ENCODE measurements at places on chromosomes 3 and 15. TPM values are rescaled to one million over a fixed set of nuclear protein-coding genes. Genes with fewer than 3 reads are reported as not detected.

GRCh38 chr15:38316311-38316710 is 63.7 kb downstream of the SPRED1 start:
- DNase-seq = no peak

- DNase-seq = no peak
Observed at GRCh38 chr3:33426630-33427317, 13.4 kb downstream of the UBP1 start.

GRCh38 chr3:174440253-174440701 is 418.9 kb upstream of the NAALADL2 start:
- no peak for DNase-seq

- no peak for DNase-seq
Observed at GRCh38 chr15:59245559-59245958, 38.9 kb downstream of the LDHAL6B start.

SEMA3G gene
- 7.6 TPM for total RNA-seq

- no peak for DNase-seq
Observed at GRCh38 chr15:67405208-67406191, 115.4 kb upstream of the C15orf61 start.

GRCh38 chr3:106421909-106422308 is 553.1 kb upstream of the CBLB start:
- DNase-seq = no peak

GRCh38 chr3:29335438-29335837 is 54.6 kb downstream of the RBMS3 start:
- DNase-seq = peak; percentile 94

- DNase-seq = no peak
Observed at GRCh38 chr15:72785432-72785831, 1.9 kb upstream of the ADPGK start.

DNA sequence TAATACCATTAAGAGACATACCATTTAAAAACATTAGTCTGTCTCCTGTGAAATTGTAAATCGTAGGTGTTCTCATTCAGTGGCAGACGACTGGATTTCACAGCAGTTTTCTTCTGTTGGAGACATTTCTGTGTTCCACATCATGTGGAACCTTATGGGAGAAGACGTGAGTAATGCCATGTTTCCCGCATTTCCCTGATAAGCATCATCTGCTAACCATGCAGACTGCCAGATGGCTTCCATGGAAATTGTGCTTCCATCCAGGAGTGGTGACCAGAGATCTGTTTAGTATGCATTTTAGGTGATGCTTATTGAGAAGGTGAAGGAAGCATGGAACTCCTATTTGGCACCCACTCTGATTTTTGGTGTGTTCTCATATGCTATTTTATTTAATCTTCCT is 28.4 kb upstream of the ST3GAL6 start:
- no peak for DNase-seq

DNA sequence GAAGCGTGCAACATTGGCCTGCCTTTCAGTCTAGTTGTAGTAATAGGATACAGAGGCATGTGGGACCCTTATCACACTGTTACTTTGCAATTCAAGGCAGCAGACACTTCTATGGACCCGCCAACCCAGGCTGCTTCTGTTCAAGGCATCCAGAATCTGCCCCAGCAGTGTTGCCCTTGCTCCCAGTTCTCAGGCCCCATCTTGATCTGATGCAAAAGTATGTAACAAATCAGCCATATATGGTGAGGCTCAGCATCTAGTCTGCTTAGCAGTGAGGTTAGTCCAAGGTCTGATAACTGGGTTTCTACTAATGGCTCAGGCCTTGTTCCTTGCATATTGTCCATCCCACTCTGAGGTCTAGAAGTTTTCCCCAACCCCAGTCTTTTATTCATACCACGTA is 17.9 kb downstream of the C2CD4B start:
- DNase-seq = no peak

OR4F6 gene
- not detected for total RNA-seq

DNA sequence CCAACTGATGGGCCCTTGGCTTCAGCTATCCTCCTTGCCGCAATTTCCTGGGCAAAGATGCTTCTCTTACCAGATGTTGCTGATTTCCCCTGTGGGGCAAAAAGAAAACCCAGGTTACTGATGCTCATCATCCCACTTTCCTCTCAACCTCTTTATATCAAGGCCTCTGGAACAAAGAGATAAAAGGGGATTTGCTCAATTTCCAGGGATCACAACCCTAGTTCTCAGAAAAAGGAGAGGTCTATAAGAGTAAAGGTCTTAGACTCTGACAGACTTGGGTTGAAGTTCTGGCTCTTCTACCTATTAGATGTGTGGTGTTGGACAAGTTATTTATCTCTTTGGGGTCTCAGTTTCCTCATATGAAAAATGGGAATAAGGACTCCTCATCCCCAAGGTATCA is 8.5 kb downstream of the RPAP1 start:
- no peak for DNase-seq

TERC gene
- 108 TPM for total RNA-seq

- no peak for DNase-seq
Observed at GRCh38 chr3:197953325-197953724, 3.3 kb downstream of the RPL35A start.

GRCh38 chr15:69586721-69587120 is 134.1 kb downstream of the RPLP1 start:
- DNase-seq = no peak

DNA sequence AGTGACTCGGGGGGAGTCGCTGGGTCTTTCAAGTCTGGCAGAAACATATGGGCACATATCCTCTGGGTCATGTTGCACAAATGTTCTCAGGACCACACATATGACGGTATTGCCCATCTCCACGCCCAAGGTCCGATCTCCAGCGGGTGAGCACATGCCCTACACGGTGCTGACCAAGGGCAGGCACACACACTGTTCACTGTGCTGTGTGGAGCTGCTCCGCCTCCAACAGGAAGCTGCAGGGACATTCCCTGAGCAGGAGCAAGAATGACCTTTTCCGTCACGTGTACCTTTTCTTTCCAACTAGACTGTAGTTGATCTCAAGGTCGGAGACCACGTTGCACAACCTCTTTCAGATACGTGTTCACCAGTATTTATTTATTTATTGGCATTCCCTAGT is 41.7 kb upstream of the B3GNT5 start:
- no peak for DNase-seq

DNA sequence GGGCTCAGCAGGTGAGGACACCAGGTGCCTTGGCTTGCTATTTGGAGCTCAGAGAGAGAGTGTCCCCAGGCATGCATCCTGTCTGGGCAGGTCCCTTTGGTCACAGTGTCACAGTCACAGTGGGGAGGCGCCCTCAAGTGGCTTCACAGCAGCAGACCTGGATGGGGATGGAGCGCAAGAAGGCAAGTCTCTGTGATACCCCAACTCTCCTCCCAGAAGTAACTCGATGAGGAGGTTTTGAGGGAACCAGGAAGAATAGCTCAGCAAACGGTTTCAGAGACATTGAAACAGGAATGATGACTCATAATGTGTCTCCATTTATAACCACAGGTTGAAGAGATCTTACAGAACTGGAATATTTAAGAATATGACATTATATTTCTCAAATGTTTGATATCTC is 66.5 kb upstream of the SH3GL3 start:
- no peak for DNase-seq

- DNase-seq = no peak
Observed at GRCh38 chr3:129106866-129107565, 14.6 kb downstream of the RAB43 start.

PLCB2 gene
- total RNA-seq = 3.9 TPM

GRCh38 chr3:10888518-10889090 is 72.6 kb downstream of the SLC6A11 start:
- no peak for DNase-seq

SPRED1 gene
- total RNA-seq = 94.4 TPM

DNA sequence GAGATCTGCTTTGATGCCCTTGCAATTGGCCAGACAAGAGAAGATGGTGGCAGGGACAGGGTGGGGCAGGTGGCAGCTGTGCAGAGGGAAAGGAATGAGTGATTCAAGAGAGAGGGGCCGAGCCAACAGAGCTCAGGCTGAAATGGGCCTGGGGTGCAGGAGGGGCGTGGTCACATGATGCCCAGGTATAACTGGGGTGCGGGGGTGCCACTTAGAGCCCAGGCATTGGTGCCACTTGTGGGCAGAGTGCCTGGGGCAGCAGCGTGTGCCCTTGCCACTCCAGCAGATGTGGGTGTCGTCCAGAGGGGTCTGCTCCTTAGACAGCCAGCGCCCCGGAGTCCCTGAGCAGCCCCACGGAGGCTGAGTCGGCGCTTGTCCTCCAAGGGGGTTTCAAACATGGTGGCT is 88.7 kb downstream of the PLXNA1 start:
- DNase-seq = no peak

- no peak for DNase-seq
Observed at GRCh38 chr3:46065294-46065705, 38.0 kb upstream of the XCR1 start.

DNA sequence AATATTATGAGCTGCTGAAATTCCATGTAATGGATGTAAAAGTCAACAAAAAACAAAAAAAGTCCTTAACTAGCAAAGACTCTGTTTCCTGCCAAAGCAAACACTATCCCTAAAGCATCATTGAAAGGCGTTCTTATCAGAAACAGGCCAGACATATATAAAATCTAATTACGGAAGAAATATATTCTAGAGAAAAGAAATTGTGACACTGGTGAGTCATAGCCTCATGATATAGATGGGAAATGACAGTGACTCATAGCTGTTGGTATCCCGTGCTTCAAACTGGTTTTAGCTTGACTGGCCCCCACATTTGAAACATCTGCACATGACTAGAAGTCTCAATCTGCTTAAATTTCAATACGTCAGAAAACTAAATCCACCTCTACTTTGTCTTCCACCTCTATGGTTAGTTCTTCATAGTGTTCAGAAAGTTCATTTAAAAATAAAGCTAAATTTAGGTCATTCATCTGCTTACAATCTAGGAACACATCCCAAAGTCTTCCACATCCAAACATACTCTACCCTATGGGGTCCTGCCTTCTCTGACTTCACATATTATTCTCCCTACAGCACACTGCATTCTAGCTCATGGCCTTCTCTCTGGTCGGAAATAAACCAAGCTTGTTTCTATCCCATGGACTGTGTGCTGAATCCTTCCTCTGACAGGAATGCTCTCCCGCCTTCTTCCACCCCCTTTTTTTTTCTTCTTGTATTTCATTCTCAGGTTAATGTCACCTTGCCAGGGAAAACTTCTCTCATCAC is 456.3 kb upstream of the ARRDC4 start:
- DNase-seq = no peak

- DNase-seq = no peak
Observed at GRCh38 chr3:144029769-144030168, 58.1 kb downstream of the DIPK2A start.

DNA sequence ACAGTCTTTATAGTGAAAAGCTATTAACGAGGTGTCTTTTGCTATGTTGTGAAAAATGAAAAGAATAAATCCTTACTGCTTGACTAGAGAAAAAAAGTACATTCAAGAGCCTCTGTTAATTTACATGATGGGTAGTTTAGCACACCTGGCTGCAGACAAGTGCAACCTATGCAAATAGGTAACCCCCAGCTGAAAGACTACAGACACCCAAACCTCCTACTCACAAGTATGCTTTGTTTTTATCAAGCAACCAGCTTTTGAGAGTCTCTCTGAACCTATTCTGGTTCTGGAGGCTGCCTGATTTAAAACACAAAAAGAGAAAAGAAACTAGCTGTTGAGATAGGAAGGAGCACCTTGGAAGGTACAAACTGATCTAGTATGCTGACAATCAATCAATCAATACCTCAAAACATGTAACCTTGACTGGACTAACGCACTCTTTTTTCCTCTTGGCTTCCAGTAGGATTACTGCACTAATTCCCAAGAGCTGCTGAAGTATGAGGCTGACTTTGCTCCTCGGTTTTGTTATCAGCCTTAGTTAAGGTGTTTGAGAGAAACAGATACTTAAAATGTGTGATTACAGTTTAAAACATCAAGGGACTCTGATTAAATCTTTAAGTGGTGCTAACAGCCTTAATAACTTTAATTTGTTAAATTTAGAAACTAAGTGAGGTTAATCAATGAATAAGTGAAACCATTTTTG is 63.6 kb downstream of the OSBPL10 start:
- no peak for DNase-seq

CCR9 gene
- total RNA-seq = not detected

Measured in urinary bladder (tissue), 4 donors.